NCI-H1417 treated with DMSO at 0.1 percent for 48 hours (cell line): ENCODE measurements at places on chromosomes 2 and 18.

- DNase-seq = no peak
Observed at GRCh38 chr2:111030260-111030891, 90.3 kb upstream of the BCL2L11 start.

DNA sequence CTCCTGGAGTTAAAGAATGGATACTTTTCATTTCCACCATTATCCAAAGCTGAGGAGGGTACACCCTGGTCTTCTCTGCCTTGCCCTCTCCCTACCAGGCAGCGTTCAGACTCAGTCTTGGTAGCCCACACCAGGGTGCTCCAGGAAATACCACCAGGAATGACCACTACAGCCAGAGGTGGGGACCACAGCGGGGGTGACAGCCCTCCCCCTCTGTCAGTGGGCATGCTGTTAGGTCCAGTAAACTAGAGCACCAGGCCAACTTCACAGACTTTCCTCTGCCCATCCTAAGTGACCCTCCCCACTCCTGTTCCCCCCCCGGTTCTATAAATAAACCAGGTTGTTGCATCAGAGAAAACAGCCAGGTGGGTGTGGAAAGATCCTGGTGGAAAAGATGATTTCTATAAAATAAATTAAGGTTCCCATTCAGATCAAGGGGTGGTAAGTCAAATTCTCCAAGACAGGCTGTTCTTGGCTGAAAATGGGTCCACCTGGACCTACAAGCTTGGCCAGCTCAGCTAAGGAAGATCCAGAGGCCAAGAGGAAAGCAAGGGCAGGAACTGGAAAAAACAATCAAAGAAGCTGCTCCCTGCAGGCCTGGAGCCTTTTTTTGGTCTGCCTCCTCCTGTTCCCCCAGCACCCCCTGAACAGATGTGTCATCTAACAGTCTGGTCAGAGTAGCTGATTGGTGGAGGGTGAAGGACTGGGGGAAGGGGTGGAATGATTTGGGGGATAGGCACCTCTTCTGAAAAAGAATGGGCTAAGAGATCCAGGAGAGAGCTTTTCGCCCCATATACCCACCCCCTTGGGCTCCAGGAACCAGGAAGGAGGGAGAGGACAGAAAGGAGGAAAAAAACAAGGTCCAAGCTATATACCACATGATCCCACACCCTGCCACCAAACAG lies 2.3 kb downstream of the RAB11FIP5 start:
- no peak for DNase-seq

DNA sequence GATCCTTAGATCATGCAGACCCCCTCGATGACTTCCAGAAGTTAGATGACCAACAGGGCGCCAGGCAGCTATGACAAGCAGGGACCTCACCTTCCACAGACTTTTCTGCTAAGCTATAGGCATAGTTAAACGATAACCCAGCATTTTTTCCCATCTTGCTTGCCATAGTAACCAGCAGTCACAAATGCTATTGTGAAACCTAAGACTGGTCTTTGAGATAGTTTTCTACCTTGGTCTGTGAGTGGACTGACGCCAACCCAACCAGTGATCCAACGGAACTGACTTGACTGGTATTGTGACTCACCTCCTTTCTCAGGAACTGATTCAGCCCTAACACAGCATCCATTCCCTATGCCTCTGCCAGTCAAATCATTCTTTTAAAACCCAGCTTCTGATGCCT lies 361.2 kb downstream of the LRRTM4 start:
- no peak for DNase-seq

- DNase-seq = no peak
Observed at GRCh38 chr2:25250331-25251070, 82.1 kb upstream of the POMC start.

DNA sequence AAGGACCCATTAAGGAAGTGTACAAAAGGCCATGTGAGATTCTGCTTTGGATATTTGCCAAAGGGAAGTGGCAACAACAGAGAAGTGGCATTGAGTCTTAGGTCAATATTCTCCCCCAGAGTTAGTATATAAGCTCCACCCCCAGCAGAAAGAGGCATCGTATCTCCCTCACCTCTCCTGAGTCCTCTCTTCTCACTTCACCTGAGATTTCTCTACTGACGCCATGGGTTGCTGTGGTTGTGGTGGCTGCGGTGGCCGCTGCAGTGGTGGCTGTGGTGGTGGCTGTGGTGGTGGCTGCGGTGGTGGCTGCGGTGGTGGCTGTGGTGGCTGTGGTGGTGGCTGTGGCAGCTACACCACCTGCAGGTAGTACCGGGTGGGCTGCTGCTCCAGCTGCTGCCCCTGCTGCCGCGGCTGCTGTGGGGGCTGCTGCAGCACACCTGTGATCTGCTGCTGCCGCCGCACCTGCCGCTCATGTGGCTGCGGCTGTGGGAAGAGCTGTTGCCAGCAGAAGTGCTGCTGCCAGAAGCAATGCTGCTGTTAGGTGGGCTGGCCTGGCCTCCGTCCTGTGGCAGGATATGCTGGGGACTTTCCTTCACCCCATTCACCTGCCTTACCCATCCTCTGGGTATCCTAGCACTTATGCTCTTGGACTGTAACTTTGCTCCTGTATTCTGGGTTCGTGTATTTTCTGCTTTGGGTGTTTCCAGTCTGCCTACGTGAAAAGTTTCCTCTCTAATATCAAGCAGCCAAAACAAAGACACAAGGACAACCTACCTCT lies 5.9 kb downstream of the SCYGR3 start:
- DNase-seq = no peak

GRCh38 chr18:31185186-31185950 lies 22.7 kb upstream of the DSC1 start:
- no peak for DNase-seq

- DNase-seq = no peak
Observed at GRCh38 chr18:43382641-43383403, 105.5 kb upstream of the SYT4 start.

- DNase-seq = peak; percentile 52
Observed at GRCh38 chr2:64104933-64105332, 39.3 kb downstream of the PELI1 start.

- no peak for DNase-seq
Observed at GRCh38 chr18:23710946-23711345, 21.7 kb downstream of the LAMA3 start.

DNA sequence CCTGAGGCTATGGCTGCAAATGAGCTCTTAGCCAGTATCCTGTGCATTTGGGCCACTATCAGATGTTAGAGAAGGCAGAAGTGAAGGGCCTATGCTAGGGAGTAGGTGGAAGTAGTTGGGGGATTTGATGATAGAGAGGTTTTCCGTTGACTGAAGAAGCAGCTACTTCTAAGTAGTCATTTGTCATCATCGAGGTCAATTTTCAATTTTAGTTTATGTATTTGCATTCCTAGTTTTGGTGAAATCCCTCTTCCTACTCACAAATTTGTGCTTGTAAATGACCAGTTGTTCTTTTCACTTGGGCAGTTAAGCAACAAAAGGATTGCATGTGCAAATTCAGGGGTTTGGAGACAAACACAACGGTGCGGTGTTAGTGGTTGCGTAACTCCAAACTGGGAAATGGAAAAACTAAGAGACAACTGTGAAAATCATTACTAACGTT lies 48.5 kb upstream of the PELI1 start:
- no peak for DNase-seq

- no peak for DNase-seq
Observed at GRCh38 chr18:61703508-61703907, 189.3 kb downstream of the RNF152 start.

- DNase-seq = no peak
Observed at GRCh38 chr18:58288921-58289797, 245.1 kb downstream of the NEDD4L start.

DNA sequence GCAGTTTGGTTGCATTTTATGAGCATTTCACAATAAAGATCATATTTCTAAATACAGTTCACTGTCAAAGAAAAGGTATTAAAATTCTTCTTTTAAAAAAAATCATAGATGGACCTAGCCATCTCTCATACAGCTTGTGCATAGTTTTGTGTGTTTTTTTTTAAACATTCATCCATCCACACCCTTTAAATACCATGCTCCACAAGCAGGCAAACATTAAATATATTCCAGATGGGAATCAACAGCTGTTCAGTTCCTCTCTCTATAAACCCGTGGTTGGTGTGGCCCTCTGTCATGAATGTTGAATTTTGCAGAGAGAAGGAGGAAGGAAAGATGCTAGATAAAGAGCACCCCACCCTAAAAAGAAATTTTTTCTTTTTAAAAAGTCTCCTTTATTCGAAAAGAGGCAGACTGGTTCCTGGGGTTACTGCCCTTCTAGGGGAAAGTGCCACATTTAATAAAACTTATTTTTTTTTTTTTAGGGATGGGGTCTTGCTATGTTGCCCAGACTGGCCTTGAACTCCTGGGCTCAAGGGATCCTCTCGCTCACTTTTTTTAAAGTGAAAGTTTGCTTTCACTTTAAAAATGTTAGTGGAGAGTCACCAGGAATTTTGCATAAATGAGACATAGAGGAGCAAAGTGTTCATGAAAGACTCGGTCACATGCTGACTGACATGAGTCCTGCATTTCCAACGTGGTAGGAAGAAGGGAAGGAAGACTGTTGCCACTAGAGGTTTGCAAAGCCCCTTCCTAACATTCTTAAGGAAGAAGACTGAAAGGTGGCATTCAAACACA lies 73.9 kb upstream of the LMAN1 start:
- no peak for DNase-seq

GRCh38 chr2:200408428-200409316 lies 101.2 kb downstream of the KCTD18 start:
- no peak for DNase-seq

GRCh38 chr2:180048251-180048650 lies 41.2 kb upstream of the CWC22 start:
- no peak for DNase-seq

GRCh38 chr2:55482186-55482884 lies 37.2 kb upstream of the CFAP36 start:
- peak; percentile 12 for DNase-seq

DNA sequence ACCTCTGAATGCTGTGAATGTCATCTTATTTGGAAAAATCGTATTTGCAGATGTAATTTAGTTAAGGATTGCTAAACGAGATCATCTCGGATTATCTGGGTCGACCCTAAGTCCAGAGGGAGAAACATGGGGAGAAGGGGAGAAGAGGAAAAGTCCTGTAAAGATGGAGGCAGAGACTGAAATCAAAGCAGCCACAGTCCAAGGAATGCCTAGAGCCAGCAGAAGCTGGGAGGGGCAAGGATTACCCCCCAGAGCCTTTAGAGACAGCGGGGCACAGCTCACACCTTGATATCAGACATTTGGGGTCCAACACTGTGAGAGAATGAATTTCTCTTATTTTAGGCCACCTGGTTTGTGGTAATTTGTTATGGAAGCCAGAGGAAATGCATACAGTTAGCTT lies 104.9 kb upstream of the YPEL5 start:
- no peak for DNase-seq

- no peak for DNase-seq
Observed at GRCh38 chr18:43393174-43393573, 115.9 kb upstream of the SYT4 start.

- no peak for DNase-seq
Observed at GRCh38 chr18:58896268-58896667, 31.6 kb downstream of the ZNF532 start.

GRCh38 chr2:154908327-154908726 lies 209.8 kb downstream of the KCNJ3 start:
- DNase-seq = no peak

GRCh38 chr2:60552078-60552850 lies 1.2 kb downstream of the BCL11A start:
- no peak for DNase-seq

DNA sequence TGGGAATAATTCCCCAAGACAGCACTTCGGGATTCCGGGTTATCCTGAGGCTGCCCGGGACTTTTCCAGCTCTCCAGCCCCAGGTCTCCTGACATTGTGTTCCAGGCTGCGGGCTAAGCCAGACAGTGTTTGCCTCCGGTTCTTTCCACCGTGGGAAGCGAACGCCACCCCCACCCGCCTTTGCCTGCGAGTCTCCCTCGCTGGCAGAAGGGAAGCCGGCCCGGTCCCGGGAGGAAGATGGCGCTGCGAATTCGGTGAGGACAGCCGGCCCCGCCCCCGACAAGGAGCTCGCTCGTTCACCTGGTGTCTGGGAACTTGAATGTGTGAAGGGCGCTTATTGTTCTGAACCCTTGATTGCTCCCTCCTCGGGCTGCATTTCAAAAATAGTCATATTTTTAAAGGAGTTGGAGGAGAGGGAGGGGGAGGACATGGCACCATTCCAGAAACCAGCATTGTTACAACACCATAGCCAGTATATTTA lies 2.9 kb downstream of the LRATD1 start:
- peak; percentile 81 for DNase-seq

DNA sequence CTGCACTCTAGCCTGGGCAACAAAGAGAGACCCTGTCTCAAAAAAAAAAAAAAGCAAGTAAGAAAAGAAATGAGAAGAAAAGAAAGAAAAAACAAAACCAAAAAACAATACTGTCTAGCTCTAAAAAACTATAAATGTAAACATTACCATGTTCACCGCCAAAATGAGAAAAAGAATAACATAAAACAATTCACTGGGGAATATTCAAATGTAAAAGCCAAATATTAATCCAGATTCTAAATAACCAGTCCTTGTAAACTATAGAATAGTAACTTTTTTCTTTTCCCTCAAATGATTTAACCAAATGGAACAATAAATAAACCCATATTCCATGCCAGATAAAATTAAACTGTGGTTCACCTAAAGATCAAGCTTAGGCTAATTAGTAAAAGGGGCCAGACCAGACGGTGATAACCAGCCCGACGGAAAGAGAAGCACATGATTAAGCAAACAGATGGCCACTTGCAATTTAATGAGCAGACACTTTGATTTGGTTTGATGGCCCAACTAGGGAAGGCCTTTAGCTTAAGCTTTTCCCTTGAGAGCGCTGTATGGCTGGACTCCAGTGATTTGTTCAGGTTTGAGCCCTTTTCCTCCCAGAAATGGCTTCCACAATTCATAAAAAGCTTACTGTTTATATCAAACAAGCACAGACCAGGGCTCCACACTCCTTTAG lies 39.4 kb upstream of the ZNF397 start:
- no peak for DNase-seq
